ENCODE measurements at places on chromosomes 3 and 15. TPM values are rescaled to one million over a fixed set of nuclear protein-coding genes. Genes with fewer than 3 reads are reported as not detected.
A peak's percentile ranks its signal among the peaks of the same experiment; 100 is the strongest.

WDR72 gene
- total RNA-seq, result 0.94 TPM

CPNE9 gene
- total RNA-seq, result 0.21 TPM

DTWD1 gene
- total RNA-seq, result 21.5 TPM

DNA sequence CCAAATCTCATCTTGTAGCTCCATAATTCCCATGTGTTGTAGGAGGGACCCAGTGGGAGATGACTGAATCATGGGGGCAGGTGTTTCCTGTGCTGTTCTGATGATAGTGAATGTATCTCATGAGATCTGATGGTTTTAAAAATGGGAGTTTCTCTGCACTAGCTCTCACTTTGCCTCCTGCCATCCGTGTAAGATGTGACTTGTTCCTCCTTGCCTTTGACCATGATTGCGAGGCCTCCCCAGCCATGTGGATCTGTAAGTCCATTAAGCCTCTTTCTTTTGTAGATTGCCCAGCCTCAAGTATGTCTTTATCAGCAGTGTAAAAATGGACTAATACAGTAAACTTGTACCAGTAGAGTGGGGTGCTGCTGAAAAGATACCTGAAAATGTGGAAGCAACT is 44.5 kb downstream of the DUT start:
- H3K4me3 ChIP-seq, result no peak overlapping the region
- no peaks in the 10 kb centered on the region for H3K4me1 ChIP-seq
- H3K27me3 ChIP-seq, result no peaks in the 10 kb centered on the region
- no peak for DNase-seq
- H3K36me3 ChIP-seq, result no peaks in the 10 kb centered on the region
- no peak overlapping the region for H3K27ac ChIP-seq

DLL4 gene
- total RNA-seq, result 10.4 TPM

PARL gene
- total RNA-seq, result 45.7 TPM

AHSG gene
- not detected for total RNA-seq

DNA sequence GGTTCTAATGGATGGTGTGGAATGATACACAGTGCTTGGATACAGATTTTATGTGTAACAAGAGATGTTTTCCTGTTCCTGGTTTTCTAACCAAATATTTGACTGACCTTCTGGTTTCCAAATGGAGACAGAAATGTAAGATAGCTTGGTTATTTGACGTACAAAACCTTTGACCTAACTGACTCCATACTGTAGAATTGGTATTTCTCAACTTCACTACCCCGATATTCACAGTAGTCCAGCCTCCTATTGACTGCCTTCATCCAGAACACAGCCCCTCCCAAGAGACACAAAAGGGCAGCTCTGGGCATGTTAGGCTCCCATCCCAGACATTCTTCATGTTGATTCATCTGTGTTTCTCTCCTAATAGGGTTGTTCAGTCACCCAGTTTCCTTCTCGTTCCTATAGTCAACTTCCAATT is 33.4 kb downstream of the MYO1E start:
- DNase-seq, result no peak
- peaks cover under 1% of the 10 kb centered on the region for H3K4me1 ChIP-seq
- H3K27me3 ChIP-seq, result no peaks in the 10 kb centered on the region
- no peak overlapping the region for H3K4me3 ChIP-seq

GRCh38 chr15:89475661-89476060 is 20.7 kb downstream of the RHCG start:
- no peak for DNase-seq
- H3K4me3 ChIP-seq, result no peak overlapping the region
- no peak overlapping the region for H3K27ac ChIP-seq
- H3K36me3 ChIP-seq, result no peaks in the 10 kb centered on the region

GRCh38 chr15:92901072-92901761 is 1.1 kb downstream of the CHD2 start:
- H3K27ac ChIP-seq, result peak overlapping the region; percentile 99
- H3K27me3 ChIP-seq, result no peaks in the 10 kb centered on the region
- H3K4me3 ChIP-seq, result peak overlapping the region; percentile 40
- DNase-seq, result no peak
- H3K4me1 ChIP-seq, result peaks cover 65% of the 10 kb centered on the region
- peaks cover 28% of the 10 kb centered on the region for H3K36me3 ChIP-seq

GRCh38 chr3:192570821-192571791 is 156.2 kb downstream of the FGF12 start:
- H3K27me3 ChIP-seq, result no peaks in the 10 kb centered on the region
- no peaks in the 10 kb centered on the region for H3K36me3 ChIP-seq
- no peak overlapping the region for H3K27ac ChIP-seq
- H3K4me1 ChIP-seq, result no peaks in the 10 kb centered on the region
- peak overlapping the region; percentile 18 for H3K4me3 ChIP-seq
- peak; percentile 79 for DNase-seq

All from left lung (tissue), 14 donors.